ENCODE measurements at places on chromosomes 7 and 10. TPM values are rescaled to one million over a fixed set of nuclear protein-coding genes. Genes with fewer than 3 reads are reported as not detected.

The SMKR1 gene
- total RNA-seq = 0.53 TPM

The ZNF804B gene
- 0.23 TPM for total RNA-seq

The STEAP1B gene
- 1.5 TPM for total RNA-seq

The MBL2 gene
- not detected for total RNA-seq

The GNGT1 gene
- not detected for total RNA-seq

The XPNPEP1 gene
- total RNA-seq = 106 TPM

The ADRB1 gene
- 0.53 TPM for total RNA-seq

The UNCX gene
- 7.5 TPM for total RNA-seq

The HMX2 gene
- total RNA-seq = 0.99 TPM

The NUTM2E gene
- 0.76 TPM for total RNA-seq

The MACROH2A2 gene
- 39.4 TPM for total RNA-seq

The PDE1C gene
- 8.6 TPM for total RNA-seq

The CYP17A1 gene
- total RNA-seq = 2.7 TPM

The GNG11 gene
- 22.5 TPM for total RNA-seq

The RBM20 gene
- 5.4 TPM for total RNA-seq

The RBP4 gene
- 4.0 TPM for total RNA-seq

The HTRA1 gene
- total RNA-seq = 73.6 TPM

The FEZF1 gene
- not detected for total RNA-seq

The TFR2 gene
- 5.3 TPM for total RNA-seq

The AMZ1 gene
- total RNA-seq = 0.23 TPM

The TFPI2 gene
- 9.8 TPM for total RNA-seq

The HILPDA gene
- 61.0 TPM for total RNA-seq

The PON3 gene
- 1.9 TPM for total RNA-seq

The JCAD gene
- 28.4 TPM for total RNA-seq

The CYP3A7 gene
- total RNA-seq = 0.35 TPM

The EVX1 gene
- not detected for total RNA-seq

The CACNA2D1 gene
- 52.7 TPM for total RNA-seq

The IDI1 gene
- 40.4 TPM for total RNA-seq

The ABHD11 gene
- total RNA-seq = 38.5 TPM

The SLC25A28 gene
- 22.9 TPM for total RNA-seq

The HABP2 gene
- total RNA-seq = 0.53 TPM

The DNAJC12 gene
- total RNA-seq = 4.1 TPM

The RSPH10B gene
- total RNA-seq = 2.0 TPM

The SYPL1 gene
- 66.5 TPM for total RNA-seq

The PRXL2A gene
- 58.3 TPM for total RNA-seq

The CHCHD1 gene
- total RNA-seq = 28.3 TPM

The FAM25A gene
- total RNA-seq = not detected

The CAV2 gene
- 36.4 TPM for total RNA-seq

The TRAPPC14 gene
- 9.9 TPM for total RNA-seq

The GIMAP7 gene
- total RNA-seq = 8.0 TPM

The ZNF746 gene
- total RNA-seq = 19.3 TPM

The OR2A12 gene
- not detected for total RNA-seq

The TSPAN12 gene
- total RNA-seq = 146 TPM

The RPEL1 gene
- total RNA-seq = not detected
